ENCODE measurements at places on chromosomes 2 and 18.

DNA sequence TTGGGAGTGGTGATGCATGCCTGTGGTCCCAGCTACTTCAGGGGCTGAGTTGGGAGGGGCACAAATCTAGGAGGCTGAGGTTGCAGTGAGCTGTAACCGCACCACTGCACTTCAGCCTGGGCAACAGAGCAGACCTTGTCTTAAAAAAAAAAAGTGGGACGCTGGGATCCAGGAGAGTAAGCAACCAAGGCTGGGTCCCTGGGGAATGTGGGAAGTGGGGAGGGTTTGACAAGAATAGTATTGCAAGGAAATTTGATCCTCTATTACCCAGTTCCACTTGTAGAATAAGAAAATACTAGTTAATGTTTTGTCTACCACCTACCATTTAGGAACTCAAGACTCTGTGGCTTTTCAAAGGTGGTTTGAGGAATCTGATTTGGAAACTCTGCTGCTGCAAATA is 21.1 kb upstream of the DYTN start:
- H3K4me3 ChIP-seq = no peak overlapping the region
- peaks cover 16% of the 10 kb centered on the region for H3K27me3 ChIP-seq
- H3K4me1 ChIP-seq = no peaks in the 10 kb centered on the region
- no peaks in the 10 kb centered on the region for H3K36me3 ChIP-seq

- H3K4me3 ChIP-seq = no peak overlapping the region
- H3K36me3 ChIP-seq = no peaks in the 10 kb centered on the region
- no peaks in the 10 kb centered on the region for H3K4me1 ChIP-seq
- DNase-seq = peak; percentile 10
These were observed 195.5 kb downstream of the L3MBTL4 start for GRCh38 chr18:6219116-6219717.

GRCh38 chr2:121211251-121211650 is 73.8 kb downstream of the TFCP2L1 start:
- no peaks in the 10 kb centered on the region for H3K27me3 ChIP-seq
- H3K36me3 ChIP-seq = no peaks in the 10 kb centered on the region

GRCh38 chr2:172904236-172904635 is 168.6 kb downstream of the RAPGEF4 start:
- no peaks in the 10 kb centered on the region for H3K27me3 ChIP-seq
- H3K27ac ChIP-seq = no peak overlapping the region
- H3K4me1 ChIP-seq = no peaks in the 10 kb centered on the region

DNA sequence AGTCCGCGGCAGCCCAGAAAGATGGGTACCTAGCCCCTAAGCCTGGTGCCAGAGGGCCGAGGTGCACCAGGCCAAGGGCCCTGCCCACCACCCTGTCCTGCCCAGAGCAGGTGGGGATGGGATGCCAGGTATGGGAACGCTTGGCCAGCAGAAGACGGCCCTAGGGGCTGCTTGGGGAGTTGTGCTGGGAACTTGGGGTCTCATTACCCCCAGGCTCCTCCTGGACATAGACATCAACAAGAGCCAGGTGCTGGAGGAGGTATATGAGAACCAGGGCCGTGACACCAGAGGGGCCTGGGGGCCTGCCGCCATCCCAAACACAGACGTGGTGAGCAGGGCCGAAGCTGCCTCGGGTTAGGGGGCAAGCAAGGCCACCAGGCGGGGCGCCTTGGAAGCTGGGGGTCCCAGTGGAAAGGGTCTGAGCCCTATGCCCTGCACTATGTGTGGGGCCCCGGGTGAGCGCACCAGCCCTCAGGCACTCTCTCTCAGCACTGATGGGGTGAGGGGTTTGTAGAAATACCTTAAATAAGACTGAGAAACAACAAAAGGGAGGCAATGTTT is 46.9 kb downstream of the FER1L5 start:
- no peak overlapping the region for H3K4me3 ChIP-seq
- no peaks in the 10 kb centered on the region for H3K27me3 ChIP-seq
- no peak for DNase-seq
- no peak overlapping the region for H3K27ac ChIP-seq

DNA sequence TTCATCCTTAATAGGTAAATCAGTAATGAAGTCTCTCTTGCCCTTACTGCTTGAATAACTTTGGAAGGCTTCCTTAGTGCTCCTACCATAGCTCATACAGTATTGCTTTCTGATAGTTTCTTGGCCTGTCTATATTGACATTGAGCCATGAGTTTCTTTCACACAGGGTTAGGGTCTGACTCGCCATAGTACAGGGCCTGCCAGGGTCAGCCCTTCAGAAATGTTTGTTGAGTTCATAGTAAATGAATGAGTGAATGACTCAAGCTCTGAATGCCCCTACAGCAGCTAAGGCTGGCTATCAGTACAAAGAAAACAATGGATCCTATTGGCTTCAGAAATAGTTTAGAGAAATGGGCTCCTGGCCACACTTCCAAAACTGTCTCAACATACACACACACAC is 65.0 kb upstream of the LRATD1 start:
- H3K27ac ChIP-seq = no peak overlapping the region
- no peaks in the 10 kb centered on the region for H3K27me3 ChIP-seq
- H3K36me3 ChIP-seq = no peaks in the 10 kb centered on the region
- DNase-seq = no peak
- H3K4me3 ChIP-seq = no peak overlapping the region
- no peaks in the 10 kb centered on the region for H3K4me1 ChIP-seq

DNA sequence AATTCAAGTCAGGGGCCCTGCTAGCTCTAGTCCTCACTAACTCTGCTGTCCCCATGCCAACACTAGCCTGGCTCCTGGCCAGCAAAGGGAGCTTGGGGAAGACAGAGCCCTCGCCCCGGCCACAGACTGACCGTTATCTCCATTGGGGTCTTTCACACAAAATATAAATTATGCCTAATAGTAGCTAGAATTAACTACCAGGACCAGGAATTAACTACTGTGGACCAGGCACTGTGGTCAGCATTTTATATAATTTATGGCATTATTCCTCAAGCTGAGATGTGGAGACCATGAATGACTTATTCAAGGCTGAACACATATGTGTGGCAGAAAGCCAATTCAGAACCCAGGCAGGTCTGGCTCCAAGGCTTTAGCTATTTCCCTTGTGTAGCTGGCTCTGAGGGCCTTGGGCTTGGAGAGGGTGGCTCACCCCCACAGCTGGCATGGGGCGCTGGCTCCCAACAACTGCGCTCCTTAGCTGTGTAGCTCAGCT is 49.2 kb downstream of the CELF4 start:
- no peak overlapping the region for H3K4me3 ChIP-seq
- no peak for DNase-seq
- H3K4me1 ChIP-seq = no peaks in the 10 kb centered on the region
- peaks cover 12% of the 10 kb centered on the region for H3K27me3 ChIP-seq
- no peaks in the 10 kb centered on the region for H3K36me3 ChIP-seq
- no peak overlapping the region for H3K27ac ChIP-seq

DNA sequence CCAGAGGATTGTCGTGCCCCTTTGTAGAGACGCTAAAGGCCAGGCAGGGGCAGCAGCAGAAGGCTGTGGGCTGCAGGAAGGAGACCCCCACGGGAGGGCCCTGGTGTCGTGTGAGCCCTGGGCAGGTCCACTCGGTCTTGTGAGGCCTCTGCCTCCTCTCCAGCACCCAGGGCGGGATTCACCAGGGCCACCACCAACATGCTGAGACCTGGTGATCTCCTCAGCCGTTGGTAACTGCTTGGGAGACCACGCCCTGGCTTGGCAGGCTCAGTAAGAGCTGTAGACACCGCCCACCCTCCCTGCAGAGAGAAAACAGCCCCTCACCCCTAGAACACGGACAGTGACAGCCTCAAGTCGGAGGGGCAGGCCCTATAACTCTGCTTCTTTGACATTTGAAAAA is 21.1 kb downstream of the MBP start:
- no peaks in the 10 kb centered on the region for H3K27me3 ChIP-seq
- H3K27ac ChIP-seq = no peak overlapping the region
- H3K4me1 ChIP-seq = peaks cover 77% of the 10 kb centered on the region
- no peak for DNase-seq
- H3K36me3 ChIP-seq = peaks cover 68% of the 10 kb centered on the region

DNA sequence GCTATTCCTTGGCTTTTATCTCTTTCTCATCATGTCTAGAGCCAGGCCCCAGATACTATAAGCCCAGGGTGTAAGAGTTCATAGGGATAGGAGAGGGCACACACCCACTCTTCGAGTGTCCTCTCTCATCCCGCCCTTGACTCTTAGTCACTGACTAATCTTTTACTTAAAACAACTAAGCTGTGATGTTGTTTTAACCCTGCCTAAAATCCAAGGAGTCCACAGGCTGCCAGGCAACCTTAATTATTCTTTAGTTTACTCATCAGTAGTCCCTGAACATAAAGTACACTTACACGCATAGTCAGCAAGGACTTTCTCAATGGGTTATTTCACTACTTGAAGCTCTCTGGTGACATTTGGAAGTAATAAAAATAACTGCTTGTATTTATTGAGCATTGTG is 28.4 kb downstream of the GREB1L start:
- no peak for DNase-seq
- no peak overlapping the region for H3K4me3 ChIP-seq
- H3K4me1 ChIP-seq = no peaks in the 10 kb centered on the region
- H3K36me3 ChIP-seq = no peaks in the 10 kb centered on the region
- H3K27ac ChIP-seq = no peak overlapping the region

DNA sequence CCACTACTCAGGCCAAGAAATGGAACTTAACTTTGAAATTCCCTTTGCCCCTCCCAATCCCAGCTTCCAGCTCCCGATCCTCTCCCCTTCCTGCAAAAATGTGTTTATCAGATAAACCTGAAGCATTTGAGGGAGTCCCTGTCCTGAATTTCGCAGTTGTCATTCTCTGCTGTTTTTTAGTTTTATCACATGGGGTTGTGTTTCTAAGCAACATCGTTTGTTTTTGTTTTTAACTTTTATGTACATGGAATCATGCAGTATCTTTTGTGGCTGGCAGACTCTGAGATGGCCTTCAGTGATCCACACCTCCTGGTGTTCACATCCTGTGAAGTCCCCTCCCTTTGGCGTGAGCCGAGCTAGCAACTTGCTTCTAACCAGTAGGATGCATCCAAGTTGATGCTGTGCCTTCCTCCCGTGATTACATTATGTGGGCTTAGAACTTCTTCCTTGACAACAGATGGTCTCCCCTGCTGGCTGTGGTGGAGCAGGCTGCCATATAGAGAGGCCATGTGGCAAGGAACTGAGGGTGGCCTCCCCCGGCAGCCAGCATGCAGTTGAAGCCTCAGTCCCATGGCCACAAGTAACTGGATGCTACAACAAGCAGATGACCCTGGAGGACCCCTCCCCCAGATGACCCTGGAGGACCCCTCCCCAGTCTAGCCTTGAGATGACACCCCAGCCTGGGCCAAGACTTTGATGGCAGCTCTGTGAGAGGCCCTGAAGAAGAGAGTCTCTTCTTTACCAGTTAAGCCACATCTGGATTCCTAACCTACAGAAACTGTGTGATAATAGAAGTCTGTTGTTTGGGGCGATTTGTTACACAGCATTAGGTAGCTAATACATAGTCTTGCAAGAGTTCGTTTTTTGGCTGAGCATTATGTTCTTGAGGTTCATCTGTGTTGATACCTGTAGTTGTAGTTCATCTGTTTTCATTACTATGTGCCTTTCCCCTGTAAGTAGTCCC is 27.7 kb downstream of the SH3BP4 start:
- no peaks in the 10 kb centered on the region for H3K27me3 ChIP-seq
- no peaks in the 10 kb centered on the region for H3K36me3 ChIP-seq
- no peak for DNase-seq
- no peaks in the 10 kb centered on the region for H3K4me1 ChIP-seq
- H3K4me3 ChIP-seq = no peak overlapping the region
- H3K27ac ChIP-seq = no peak overlapping the region

Data from activated naive CD8-positive, alpha-beta T cell treated with anti-CD3 and anti-CD28 coated beads for 36 hours (primary cell).